ENCODE measurements at places on chromosomes 4 and X.

GRCh38 chrX:72084114-72084513 lies 47.6 kb downstream of the RTL5 start:
- DNase-seq: no peak

DNA sequence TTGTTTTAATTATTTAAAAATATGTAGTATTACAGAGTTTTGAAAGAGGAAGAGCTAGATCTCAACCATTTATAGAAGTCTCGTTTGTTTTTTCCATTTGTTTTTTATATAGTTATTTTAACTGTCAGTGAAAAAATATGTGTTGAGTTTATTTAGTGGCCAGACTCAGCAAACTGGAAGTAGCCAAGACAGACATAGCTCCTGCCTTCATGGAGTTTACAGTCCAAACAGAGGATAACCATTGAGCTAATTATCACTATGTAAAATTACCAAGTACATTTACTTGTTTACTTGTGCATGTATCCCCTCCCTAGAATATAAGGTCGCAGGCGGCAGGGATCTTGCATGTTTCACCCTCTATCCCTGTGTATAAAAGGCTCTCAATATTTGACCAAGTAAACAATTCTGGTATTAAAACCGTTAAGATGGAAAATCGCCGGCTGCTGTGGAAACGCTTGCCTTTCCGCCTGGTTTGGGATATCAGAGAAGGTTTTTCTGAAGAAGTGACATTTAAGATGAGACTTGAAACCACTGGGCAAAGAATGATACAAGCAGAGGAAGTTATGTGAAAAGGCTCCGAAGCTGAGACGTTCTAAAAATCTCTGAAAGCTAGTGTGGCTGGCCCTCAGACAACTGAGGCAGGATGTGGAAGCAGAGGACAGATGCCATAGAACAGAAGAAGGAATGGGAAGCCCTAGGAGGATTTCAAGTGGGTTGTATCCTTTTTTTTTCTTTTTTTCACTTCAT lies 1.3 kb upstream of the CCNI start:
- no peak for DNase-seq

DNA sequence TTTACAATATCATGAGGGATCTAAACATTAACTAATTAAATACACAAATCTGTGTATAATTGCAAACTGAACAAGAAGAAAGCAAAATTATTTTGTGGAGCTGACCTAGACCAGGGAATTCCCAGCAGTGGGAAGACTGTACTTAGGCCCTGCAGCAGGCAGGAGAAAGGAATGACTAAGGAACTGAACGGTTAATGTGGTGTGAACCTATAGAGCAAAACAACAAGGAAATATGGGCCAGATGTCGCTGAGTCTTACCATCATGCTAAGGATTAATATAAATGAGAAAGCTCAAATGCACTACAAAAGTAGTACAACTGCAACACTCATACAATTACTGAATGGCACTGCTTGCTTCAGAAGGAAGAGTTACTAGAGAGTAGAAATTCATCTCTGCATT lies 120.3 kb upstream of the ATXN3L start:
- no peak for DNase-seq

- no peak for DNase-seq
Measured at GRCh38 chr4:10664408-10664807, 20.2 kb downstream of the CLNK start.

GRCh38 chr4:14452764-14453163 lies 549.5 kb upstream of the CPEB2 start:
- DNase-seq: no peak

Measured in germinal center (tissue), 1 donor.